ENCODE measurements at places on chromosomes 12 and 14.

GRCh38 chr12:30942936-30943335, 16.4 kb downstream of the TSPAN11 start:
- no peak for DNase-seq

- no peak for DNase-seq
These were observed 81.2 kb downstream of the BCL11B start for GRCh38 chr14:99190696-99191394.

GRCh38 chr14:62126879-62127478, 364.8 kb downstream of the SNAPC1 start:
- DNase-seq, result peak; percentile 25

DNA sequence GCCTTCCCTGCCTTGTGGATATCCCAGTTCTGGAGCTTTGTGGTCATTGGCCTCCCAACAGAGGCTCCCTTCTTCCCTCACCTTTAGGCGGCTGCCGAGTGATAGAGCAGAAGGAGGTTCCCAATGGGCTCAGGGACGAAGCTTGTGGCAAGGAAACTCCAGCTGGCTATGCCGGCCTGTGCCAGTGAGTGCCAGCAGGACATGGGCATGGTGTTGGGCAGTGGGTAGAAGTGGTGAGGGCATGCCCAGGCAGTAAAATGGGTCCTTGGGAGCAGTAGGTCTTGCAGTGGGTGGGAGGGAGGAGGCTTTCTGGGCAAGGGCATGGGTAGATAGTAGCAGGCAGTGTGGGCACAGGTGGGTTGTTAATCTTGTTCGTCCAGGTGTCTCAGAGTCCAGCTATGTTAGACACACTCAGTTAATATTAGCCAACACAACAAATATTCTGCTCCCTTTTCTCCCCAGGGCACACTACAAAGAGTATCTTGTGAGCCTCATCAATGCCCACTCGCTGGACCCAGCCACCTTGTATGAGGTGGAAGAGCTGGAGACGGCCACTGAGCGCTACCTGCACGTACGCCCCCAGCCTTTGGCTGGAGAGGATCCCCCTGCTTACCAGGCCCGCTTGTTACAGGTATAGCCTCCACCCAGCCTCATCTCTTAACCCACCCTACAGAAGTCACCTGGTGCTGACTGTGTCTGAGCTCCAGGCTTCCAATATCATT, 1.1 kb upstream of the IRF9 start:
- DNase-seq, result no peak

- DNase-seq, result no peak
These were observed 122.5 kb downstream of the IPO8 start for GRCh38 chr12:30573145-30573544.

- no peak for DNase-seq
These were observed 33.9 kb downstream of the SERPINA3 start for GRCh38 chr14:94646066-94646465.

GRCh38 chr12:15726027-15726877, 62.9 kb downstream of the EPS8 start:
- peak; percentile 72 for DNase-seq

- DNase-seq, result no peak
These were observed 15.7 kb upstream of the AMN start for GRCh38 chr14:102906616-102907302.

DNA sequence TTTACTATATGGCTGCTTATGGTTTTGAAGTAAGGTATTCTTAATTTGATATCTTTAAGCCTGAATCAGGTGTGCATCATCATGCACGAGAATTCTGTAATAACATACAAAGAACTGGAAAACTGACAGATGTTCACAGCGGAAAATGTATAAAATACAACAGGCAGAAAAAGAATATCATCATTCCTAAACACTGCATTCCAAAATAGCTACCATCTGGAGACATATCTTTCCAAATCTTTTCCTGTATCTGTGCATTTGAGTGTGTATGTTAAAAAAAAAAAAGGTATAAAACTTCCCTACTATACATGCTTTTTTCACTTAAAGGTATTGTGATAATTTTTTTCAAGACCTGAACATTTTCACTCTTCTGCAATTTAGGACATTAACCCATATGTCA, 13.7 kb downstream of the PTPRO start:
- no peak for DNase-seq

DNA sequence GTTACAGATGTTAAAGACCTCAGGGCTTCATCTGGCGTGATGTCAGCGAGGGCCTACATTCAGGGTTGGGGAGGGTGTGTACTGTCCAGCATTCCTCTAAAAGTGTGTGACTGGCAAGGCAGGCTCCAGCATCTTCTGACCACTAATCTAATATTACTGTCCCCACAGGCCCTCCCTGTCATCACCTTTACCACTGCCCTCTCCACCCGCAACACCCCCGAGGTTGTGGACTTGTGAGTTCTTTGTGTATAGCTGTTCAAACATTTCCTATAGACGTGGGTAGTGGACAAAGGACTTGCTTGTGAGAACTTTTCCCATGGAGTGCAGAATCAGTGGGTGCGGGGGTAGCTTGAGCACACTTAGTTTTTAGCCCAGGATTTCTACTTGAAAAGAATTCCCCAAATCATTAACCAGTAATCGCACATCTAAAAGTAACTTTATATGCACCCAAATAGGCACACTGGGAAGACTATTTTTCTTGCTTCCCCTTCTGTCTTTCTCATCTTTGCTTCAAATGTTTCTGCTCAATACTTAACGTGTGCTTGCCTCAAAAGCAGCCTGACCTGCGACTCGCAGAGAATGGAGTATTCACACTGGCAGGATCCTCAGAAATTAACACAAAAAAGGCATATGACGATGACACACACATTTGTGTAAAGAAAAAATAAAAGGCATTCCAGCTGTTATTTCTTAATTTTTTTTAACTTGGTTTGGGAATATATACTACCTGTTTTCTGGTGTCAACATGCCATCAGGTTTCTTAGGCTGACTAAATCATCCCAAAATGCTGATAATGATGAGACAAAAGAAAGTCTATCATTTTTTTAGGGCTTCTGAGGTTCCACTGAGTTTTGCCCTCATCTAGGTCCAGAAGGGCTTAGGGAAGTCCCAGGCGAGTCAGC, 158.4 kb upstream of the HIF1A start:
- DNase-seq, result no peak

GRCh38 chr14:102505000-102505619, 4.5 kb downstream of the ANKRD9 start:
- no peak for DNase-seq

- no peak for DNase-seq
These were observed 27.1 kb downstream of the AACS start for GRCh38 chr12:125092108-125092871.

DNA sequence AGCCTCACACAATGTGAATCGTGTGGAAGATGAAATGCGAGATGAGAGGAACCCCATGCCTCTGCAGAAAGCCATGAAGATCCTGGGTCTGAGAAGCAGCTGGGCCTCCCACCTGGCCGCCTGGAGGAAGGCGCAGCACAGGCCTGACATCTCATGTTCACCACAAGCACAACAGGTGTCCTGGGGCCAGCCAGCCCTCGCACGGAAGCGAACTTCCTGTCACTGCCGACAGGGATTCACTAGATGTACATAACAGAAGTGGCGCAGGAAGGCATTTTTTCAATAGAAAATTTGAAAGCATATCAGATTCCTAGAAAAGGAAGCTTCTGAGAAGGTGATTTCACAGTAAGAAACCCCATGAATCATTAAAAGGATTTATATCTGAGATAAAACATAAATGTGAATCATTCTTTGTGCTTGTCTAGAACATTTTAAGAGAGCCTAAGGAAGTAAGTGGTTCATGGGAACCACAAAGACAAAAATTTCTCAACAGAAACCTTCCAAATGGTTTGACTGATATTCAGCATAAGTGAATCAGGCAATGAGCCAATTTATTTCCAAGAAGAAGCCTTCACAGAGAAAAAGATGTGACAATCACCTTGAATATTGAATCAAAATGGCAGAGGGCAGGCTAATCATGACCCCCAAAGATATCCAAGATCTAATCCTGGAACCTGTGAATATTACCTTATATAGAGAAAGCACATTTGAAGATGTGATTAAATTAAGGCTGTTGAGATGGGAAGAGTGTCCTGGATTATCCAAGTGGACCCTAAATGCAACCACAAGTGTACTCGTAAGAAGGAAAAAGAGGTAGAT, 311.9 kb downstream of the DUSP6 start:
- DNase-seq, result peak; percentile 95

GRCh38 chr12:28506271-28506670, 316.0 kb downstream of the CCDC91 start:
- DNase-seq, result no peak

DNA sequence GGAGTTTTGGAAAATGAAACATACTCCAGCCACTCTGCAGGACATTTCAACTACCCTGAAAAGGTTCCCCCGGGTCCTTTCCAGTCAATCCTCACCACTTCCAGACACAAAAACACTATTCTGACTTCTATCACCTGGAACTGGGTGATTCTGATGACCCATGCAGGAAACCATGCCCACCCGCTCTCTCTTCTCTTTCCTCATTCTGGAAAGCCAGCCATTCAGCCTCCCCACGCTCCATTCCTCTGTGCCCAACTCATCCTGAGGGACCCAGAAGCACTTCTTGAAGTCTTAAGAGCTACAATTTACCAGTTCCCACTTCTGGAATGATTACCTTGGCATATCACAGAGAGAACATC, 3.2 kb downstream of the CCDC88C start:
- no peak for DNase-seq

DNA sequence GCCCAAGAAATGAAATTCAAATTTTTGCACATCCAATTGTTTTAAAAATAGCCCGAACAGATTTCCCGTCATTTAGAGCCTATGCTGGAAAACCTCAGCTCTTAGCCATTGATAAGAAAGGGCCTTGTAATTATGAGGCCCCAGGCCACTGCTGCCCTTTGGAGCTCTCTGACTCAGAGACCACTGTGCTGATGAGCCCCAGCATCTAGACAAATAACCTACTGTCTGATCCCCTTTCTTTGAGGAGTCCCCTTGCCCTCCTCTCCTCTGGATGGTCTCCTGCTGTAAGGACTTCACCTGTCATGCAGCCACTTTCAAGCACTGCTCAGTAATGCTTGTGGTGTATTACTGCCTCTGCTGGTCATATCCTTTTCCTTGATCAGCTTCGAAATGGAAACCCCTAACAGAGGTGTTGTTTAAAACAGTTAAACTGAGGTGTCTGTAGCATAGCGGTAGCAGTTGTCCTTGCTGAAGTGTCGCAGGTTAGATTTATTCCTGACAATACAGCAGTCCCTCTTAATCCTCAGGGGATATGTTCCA, 159.9 kb upstream of the SRRM4 start:
- no peak for DNase-seq

GRCh38 chr12:104230304-104231095, 14.9 kb downstream of the TXNRD1 start:
- DNase-seq, result no peak

DNA sequence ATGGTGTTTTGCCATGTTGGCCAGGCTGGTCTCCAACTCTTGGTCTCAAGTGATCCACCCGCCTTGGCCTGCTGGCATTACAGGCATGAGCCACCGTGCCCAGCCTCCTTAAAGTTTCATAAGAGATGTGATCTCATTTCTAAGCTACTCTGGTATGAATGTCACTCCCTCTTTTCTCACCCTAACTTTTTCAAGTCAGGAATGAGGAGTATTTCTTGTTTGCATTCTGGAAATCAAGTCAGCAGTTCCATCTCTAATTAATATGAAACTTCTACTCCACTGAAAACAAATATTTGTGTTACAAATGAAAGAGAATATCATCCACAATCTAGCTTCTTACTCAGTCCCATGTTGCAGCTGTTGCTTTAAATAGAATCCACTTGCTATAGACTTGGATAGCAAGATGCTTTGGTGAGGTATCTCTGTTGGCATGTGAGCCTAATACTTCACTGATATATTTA, 61.3 kb downstream of the ARF6 start:
- DNase-seq, result no peak

DNA sequence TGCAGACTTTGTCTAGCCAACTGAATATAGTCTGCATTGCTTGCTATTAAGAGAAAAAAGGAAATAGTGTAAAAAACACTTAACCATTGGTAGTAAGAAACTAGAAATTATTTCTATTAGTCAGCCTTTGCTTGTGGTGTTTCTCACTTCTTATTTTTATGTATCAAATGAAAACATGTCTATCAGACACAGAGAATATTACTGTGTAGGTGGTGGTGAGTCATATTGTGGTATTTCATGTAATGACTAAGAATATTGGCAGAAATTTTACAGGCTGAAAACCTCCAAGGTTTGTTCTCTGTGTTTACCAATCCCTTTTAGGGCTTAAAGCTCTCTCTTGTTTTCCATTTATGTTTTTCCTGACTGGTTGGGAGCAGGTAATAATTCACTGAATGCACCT, 87.2 kb downstream of the DAAM1 start:
- peak; percentile 70 for DNase-seq

DNA sequence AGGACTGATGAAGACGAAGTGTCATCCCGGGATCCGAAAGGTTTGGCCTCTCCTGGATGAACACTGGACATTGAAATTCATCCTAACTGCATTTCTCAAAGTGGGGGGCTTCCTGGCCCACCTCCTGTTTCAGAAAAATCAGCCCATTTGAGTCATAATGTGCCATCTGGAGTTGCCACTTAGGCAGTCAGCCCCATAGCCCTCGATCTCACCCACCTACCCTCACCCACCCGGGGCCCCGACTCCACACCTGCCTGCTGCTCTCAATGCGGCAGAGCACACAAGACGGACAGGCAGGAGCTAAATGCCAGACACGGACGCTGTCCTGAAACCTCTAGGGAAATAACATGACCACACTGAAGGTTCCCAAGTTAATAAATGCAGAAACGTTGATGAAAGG, 12.6 kb downstream of the DLK1 start:
- DNase-seq, result no peak

- DNase-seq, result no peak
These were observed 55.1 kb upstream of the CMKLR1 start for GRCh38 chr12:108394196-108394595.

- DNase-seq, result no peak
These were observed 62.0 kb upstream of the TUNAR start for GRCh38 chr14:95814363-95815225.

GRCh38 chr14:73710737-73711136, 3.4 kb downstream of the PNMA1 start:
- no peak for DNase-seq

- DNase-seq, result no peak
These were observed 21.8 kb upstream of the GXYLT1 start for GRCh38 chr12:42166501-42166900.

DNA sequence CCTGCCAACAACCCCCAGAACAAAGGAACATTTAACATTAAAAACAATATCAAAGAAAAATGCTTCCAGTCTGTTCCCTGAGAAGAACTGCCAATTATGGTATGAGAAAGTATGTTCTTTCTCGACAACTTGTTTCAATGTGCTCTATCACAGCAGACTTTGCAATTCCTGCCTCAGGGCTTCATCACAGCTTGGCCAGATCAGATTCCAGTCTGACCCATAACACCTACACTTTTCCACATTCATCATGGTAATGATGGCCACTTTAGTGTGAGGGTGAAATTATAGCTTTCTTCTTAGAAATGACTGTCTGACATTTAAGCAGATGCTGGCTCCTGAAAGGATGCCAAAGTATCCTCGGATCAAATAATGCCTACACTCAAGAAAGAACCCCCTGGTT, 17.0 kb downstream of the NEK9 start:
- DNase-seq, result no peak

Measured in MV-4-11 (cell line).